ENCODE measurements at places on chromosomes 12 and 14.

DNA sequence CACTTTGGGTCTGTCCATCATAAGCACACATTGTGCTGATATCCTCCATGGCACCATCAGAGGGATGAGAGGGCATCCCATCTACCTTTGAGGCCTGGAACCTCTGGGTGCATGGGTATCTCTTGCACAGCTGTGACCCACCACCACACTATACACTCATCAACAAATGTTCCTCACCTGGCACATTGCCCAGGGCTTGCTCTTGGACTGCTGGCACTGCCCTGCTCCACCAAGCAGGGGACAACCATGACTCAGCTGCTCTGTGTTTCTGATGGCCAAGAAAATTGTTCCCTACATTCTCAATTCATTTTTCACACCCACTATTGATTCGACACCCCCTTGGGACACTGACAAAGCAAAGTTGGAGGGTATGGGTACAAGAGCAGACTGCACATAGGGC, 155.5 kb downstream of the PTPRO start:
- no peak for DNase-seq

- no peak for DNase-seq
These were observed 110.1 kb downstream of the RBM19 start for GRCh38 chr12:113855998-113856397.

DNA sequence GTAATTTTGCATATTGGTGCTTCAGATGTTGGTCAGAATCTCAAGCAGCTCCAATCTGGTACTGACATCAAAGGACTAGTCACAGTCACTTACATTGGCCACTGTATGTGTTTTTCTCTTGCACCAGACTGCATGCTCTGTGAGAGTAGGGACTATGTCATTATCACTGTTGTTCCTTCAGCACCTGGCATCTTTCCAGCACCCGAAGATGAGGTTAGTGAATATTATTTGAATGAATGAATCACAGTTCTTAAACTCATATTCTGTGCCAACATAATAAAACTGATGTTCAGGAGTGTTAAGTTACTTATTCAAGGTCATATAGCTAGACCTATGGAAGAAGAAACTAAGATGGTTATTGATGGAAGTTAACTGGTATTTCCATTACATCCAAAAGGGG, 204.5 kb upstream of the TBX3 start:
- DNase-seq, result no peak

- DNase-seq, result no peak
These were observed 5.2 kb downstream of the GPR132 start for GRCh38 chr14:105059925-105060565.

DNA sequence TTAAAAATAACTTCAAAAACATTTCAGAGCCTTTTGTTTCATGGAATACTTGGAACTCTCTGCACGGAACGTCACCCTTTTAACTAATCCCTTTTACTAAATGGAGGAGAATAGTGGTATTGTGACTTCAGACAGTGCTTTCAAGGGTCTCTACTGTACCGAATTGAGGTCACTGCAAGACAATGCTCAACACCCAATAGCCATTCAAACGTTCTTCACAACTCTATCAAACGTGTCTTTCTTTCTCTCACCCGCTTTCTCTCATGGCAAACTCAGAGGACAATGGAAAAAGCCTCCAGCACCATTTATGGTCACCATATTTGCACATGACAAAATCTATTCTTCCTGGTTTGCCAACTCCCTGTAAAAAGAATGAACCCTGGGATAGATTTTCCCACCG, 132.1 kb upstream of the SOX5 start:
- DNase-seq, result no peak

DNA sequence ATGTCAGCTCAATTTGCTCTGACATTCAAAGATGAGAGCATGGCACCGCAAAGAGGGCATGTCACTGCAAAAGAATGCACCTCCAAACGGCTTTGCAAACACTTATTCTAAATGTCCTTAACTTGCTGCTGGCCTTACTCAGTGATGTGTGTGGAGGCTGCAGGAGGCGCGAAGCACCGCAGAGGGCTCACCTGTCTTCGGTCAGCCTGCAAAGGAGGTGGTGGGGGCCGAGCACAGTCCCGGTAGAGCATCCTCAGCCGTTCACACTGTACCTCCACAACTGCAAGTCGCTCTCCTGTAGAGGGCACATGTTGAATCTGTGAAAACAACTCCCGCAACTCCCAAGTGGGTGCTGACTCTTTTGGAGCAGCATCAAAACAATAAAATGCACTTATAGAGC, 93.8 kb downstream of the TRAFD1 start:
- DNase-seq, result no peak

GRCh38 chr12:57145460-57146059, 1.9 kb downstream of the LRP1-AS start:
- no peak for DNase-seq

- DNase-seq, result no peak
These were observed at the start of gene PTPRR for GRCh38 chr12:70920251-70920851. Gene PTPRR (minus strand): TSS chr12:70920738. CDS start chr12:70920390, 348 bp downstream.

GRCh38 chr14:24518851-24519250, 10.8 kb upstream of the CMA1 start:
- DNase-seq, result no peak

DNA sequence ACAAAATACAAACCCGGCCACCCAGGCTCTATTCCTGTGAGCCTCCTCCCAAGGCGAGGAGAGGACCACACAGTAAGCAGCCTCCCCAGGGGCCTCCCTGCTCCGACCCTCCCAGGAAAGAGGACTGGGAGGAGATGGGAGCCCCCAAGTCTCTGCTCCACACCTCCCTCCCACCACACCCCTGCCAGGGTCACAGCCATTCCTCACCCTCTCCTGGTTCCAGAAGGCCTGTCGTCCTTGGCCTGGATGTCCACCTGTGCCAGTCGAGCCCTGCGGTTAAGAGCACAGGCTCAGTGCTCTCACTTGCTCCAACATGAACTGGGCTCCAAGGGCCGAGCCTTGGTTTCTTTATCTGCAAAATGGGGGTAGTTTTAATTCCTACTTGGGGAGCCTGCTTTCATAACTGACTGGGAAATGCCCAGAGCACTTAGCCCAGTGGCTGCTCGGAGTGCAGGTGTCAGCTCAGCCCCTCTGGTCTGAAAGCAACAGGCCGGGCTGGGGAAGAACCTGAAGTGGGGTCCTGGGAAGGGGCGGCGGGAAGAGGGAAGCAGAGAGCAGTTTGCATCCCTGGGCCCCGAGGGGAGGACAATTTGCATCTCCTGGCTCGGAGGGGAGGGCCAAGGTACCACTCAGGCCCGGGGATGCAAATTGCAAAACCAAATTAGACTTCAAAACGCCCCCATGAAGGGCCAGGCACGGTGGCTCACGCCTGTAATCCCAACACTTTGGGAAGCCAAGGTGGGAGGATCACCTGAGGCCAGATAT, 23.6 kb downstream of the TCHP start:
- no peak for DNase-seq

DNA sequence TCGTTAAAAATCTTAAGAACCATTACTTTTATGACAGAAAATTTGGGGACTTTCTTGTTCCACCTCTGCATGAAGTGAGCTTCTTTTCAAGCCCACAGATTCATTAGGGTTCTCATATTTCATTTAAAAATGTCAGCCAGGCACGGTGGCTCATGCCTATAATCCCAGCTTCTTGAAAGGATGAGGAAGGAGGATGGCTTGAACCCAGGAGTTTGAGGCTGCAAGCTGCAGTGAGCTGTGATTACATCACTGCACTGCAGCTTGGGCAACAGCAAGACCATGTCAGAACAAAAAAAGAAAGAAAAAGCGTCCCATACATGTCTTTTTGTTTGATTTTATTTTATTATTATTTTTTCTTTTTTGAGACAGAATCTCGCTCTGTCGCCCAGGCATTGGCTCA, 43.4 kb upstream of the ATF1 start:
- no peak for DNase-seq

DNA sequence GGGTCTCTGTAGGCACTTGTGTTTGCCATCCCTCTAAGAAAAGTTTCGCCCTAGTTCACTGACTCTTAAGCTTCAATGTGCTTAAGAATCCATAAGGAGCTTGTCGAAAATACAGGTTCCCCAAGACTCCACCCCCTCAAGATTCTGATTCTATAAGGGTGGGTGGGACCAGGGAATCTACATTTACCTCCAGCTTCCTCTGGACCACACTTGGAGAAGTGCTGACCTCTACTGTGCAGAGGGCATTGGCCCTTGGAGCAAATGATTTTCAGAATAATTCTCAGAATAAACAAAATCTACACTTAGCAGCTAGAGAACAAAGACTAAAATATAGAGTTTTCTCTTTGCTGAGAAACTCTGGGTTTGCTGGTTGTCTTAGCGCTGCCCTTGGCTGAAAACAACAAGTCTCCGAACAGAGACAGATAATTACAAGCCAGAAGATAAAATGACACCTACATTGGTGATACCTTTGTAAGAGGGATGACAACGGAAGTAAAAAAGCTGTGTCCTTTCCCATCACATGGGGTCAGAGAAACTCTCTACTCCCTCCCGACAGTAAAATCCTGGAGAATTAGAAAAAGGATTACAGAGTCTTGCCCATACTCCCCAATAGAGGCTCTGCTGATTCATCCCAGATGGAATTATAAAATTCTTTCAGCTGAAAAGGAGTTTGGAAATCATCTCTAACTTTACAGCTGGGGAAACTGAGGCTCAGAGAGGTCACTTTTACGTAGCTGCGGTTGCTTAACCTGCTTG, 4.8 kb downstream of the TGFB3 start:
- no peak for DNase-seq

Data from hepatic stellate cell (primary cell).